ENCODE measurements at places on chromosomes 7 and 10.

- DNase-seq: no peak
Observed at GRCh38 chr7:155806096-155806871, 6.0 kb downstream of the SHH start.

DNA sequence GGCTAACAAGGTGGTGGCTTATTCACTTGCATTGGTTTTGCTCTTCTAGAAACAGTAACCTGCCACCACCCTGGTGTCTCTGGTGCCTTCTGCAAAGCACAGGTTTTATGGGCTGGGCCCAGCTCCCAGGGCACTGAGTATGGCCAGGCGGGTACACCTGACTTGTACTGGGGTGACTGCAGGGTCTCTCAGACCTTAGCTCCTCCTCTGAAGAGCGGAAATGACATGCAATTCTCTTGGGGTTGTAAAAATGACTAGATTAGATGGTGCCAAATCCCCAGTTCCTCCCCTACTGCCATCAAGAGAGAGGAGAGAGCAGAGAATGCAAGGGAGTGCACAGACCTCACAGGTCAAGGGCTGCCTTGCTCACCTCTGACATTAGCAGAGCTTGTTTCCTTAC lies 14.7 kb downstream of the ESYT2 start:
- DNase-seq: no peak

GRCh38 chr7:73463260-73463659 lies 29.7 kb downstream of the FZD9 start:
- DNase-seq: no peak

- DNase-seq: no peak
Observed at GRCh38 chr10:132813560-132814468, 27.9 kb upstream of the NKX6-2 start.

- no peak for DNase-seq
Observed at GRCh38 chr10:47323636-47324296, 1.5 kb downstream of the GDF2 start.

DNA sequence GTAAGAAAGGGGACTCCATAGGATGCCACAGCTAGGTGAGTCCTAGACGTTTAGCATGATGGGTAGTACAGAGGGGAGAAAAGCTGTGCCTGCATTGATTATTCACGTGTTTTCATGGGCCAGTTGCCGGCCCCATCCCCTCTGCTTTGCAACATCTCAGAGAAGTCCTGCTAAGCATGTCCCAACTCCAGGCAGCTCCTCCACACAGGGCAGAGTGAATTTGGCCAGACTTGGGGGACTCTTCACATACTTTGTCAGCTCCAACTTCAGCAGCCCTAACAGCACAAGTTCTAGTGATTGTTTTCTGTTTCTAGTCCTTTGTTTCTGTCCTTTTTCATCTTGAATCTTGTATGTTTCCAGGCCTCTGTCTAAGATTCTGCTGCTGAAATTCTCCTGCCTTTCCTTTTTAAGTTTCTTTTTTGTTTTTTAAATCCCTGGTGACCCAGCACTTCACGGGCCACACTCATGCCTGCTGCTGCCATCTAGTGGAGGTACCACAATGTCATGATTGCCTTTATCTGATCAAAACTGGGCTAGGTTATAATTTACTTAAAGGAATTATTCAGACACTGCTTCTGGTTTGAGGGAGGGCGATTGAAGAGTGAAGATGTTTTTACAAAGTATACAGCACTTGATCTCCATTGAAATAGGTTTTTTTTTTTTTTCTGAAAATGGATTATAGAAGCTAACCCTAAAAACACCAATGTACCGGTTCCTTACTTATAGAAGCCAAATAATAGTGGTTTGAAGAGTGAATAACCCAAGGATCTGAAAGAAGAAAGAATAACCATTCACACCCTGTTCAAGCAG lies 276.9 kb downstream of the CSTF2T start:
- DNase-seq: no peak

DNA sequence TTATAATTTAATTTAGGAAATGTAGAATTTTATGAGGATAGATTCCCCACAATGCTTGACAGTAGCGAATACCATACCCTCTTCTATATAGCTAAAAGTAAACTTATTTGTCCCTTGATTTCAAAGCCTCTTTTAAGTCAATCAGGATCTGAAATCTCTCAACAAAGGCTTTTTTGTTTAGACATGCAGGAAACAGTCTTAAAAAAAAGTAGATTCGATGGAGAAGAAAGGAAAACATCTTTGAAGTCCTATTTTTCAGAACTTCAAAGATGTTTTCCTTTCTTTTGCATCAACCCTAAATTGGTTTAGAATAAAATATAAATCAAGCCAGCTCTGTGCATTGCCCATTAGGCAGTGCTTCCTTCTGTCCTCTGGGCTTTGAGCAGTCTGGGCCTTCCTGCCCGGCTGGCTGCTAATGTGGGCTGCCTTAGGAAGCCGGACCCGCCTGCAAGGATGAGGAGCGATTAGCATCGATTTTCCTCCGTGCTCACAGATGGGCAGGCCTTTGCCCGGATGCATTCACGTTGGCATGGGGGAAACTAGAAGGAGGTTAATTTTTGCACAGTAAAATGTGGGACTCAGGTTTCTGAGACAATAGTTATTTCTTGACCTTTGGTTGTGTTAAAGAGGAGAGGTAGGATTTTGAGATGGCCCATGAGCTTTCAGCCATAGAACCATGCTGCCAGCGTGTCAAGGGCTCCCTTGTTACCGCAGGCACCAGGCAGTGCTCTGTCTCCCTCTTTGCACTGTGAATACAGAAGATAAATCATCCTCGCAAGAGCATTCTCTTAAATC lies 15.5 kb downstream of the MSRB2 start:
- no peak for DNase-seq

GRCh38 chr10:67794909-67795460 lies 43.0 kb downstream of the DNAJC12 start:
- DNase-seq: no peak

- DNase-seq: peak; percentile 31
Observed at GRCh38 chr10:80530251-80530650, 7.5 kb upstream of the SH2D4B start.

DNA sequence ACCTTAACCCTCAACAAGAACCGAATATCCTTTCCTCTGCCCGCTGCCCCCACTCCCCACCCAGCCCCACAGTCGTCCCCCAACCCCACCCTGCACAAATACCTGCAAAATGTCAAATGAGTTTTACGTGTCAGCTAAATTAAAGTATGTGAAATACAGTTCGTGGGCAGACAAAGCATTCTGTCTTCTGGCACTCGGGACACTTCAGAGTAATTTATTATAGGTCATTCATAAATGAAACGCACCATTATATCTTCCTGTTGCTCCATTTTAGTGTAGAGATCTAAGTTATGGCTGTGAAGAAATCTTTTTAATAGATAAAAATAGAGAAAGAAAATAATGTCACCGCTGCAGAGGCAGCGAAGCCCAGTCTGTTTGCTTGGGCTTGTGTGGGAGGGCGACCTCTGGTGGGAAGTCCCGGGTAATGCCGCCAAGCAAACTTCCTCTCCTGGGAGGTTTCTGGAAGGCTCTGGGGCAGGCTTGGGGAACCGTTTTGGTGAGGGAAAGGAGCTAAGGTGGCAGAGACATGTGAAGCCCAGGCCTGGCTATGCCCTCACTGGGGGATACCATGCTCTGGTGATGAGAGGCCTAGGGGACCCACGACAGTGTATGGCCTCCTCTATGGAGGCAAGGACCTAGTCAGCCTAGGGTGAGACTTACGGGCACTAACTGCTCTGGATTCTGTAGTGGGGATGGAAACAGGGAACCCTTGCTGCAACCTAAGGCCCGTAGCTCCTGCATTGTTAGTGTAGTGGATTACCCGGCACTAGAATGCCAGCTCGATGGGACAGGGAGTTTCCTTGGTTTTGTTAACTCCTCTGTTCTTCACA lies 604.9 kb downstream of the LRMDA start:
- peak; percentile 13 for DNase-seq

GRCh38 chr7:18570890-18571478 lies 75.4 kb downstream of the HDAC9 start:
- DNase-seq: no peak

DNA sequence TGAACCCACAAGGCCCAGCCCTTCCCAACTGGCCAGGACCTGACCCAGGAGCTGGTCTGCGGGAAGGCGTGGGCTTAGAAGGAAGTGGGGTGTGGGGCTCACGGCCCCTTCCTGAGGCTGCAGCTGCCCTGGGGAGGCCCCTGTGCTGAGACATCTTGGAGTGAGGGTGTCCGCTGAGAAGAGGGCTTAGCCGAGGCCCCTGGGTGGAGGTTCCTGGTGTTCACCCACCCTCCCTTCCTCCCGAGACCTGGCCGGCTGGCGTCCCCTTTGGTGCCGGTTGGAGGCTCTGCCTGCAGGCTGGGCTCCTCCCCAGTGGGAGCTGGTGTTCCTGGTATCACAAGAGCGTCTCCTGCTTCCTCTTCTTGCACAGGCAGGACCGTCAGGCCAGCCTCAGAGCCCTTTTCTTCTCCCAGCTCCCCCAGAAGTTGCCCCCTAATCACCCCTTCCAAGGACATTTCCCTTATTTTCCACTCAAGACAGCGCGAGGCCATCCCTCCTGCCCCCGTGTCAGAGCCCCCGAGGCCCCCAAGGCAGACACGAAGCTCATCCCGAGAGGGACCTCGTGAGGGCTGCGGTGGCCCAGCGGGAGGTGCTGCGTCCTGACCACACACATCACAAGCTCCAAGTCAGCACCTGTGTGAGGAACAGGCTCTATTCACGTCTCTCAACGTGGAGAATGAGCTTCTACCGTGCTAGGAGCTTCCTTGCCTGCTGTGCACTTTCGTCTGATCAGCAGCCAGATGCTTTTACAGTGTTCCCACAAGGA lies 25.1 kb upstream of the FAM20C start:
- DNase-seq: no peak

GRCh38 chr7:49187543-49188268 lies 263.4 kb downstream of the CDC14C start:
- DNase-seq: no peak

GRCh38 chr10:69262292-69262751 lies 16.0 kb upstream of the HK1 start:
- DNase-seq: no peak

GRCh38 chr7:111560773-111561653 lies 1.3 kb downstream of the IMMP2L start:
- no peak for DNase-seq

DNA sequence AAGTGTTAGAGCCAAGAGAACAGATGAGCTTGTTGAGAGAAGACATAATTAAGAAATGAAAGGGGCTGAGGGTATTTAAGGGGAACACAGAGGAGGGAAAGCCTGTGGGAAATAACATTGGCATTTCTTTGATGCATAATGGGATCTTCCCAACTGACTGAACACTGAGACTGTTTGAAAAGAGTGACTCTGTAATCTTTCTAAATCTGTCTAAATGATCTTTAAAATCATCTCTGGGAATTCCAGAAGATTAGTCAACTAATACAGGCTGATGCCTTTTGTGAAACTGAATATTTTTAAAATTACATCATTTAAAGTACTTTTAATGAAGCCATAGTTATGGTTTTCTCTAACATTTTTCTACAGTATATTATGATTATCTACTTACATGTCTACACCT lies 17.4 kb upstream of the SLC35G1 start:
- no peak for DNase-seq

DNA sequence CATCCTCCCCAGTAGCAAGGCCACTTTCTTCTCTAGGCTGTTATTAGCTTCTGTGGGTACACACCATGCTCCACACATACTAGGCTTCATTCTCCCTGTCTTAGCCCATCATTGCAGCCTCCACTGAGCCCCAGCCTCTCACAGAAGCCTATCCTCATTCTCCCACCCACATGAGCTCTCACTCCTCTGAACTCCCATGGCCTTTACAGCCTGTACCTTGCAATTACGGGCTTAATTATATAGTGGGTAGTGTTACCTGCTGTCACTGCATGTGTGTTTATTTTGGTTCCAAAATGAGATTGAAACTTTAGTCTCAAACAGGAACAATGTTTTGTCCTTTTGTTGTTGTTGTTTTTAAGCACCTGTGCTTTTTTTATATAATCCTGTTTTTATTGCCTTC lies 460.0 kb downstream of the KCNMA1 start:
- DNase-seq: no peak

- no peak for DNase-seq
Observed at GRCh38 chr10:119393019-119393418, 149.5 kb downstream of the RGS10 start.

GRCh38 chr10:7364474-7364873 lies 46.4 kb downstream of the SFMBT2 start:
- DNase-seq: no peak

DNA sequence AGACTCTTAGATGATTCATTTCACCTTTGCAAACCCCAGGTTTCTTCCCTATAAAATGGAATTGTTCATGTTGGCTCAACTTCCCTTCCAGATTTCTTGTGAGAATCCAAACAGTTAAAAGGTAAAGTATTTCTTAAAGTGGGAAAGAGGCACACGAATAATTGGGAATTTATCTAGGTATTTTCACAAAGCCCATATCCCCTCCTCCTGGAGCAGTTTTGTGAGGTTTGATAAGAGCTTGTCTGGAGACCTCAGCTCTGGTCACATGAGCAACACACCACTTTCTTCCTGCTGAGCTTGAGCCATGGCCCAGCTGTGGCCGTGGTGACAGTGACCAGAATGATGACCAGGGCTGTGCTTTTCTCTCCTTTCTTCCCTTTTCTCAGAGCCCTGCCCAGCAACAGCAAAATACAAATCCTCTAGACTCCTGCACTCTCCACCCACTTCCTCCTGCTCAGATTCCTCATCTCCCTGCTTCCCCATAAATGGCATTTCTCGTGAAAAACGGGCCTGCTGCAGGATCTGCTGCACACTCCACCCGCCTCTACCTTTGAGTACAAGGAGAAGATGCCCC lies 87.7 kb downstream of the PIK3CG start:
- DNase-seq: no peak

GRCh38 chr10:61404751-61405150 lies 48.4 kb downstream of the TMEM26 start:
- no peak for DNase-seq

Data from stimulated activated CD4-positive, alpha-beta T cell treated with anti-CD3 and anti-CD28 coated beads, Interleukin-12 subunit alpha, Interleukin-12 subunit beta, amount 100 ng/mL, for 4 hours (primary cell).